ENCODE measurements at places on chromosomes 6 and 20.

DNA sequence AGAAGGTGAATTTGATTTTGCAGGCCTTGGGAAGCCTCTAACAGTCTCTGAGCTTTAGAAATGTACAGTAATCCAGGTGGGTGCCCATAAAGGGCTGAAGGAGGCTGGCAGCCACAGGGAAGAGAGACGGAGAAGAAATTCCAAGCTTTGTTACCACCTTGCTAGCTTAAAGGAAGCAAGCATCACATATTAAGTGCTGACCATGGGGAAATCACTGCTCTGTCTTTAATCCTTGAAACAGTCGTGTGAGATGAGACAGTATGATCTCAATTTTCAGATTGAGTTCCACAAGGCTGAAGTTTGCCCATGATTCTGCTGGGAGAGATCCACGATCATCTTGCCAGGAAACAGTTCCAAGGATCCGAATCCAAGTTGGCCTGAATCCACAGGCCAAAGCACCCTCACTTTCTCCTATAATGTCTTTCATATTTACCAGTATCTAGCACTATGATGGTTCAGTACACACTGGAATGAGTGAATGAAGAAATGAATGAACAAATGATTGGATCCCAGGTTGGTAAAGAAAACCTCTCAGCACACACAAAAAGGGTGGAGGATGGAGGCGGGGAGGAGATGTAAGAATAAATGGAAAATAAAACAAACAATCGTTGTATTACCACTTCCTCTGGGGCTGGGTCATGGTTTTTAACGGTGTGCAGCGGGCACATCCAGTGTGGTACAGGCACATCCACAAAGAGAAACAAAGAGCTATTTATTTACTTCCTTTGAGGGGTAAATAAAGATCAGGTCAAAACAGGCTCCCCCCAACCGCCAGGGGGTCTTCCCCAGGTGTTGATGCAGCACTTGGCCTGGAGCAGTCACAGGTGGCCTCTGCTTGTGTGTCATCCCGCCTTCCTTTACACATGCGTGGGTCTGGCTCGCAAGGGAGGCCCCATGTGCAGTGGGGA is 28.2 kb upstream of the TAF8 start:
- no peak for DNase-seq

DNA sequence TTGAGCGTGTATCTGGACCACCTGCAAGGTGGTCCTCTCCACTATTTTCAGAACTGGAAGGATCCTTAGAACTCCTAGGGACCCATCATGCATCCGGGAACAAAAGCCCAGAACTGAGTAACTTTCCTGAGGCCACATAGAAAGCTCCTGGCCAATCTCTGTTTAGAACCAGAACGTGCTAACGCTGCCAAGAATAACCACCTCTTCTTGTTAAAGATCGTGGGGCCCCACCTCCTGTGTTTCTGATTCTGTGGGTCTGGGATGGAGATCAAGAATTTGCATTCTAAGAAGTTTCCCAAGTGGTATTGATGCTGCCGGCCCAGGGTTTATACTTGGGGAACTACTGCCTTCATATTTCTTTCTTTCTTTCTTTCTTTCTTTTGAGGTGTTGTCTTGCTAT is 13.3 kb downstream of the CD40 start:
- DNase-seq = peak; percentile 40

- no peak for DNase-seq
Measured at GRCh38 chr20:59352541-59352940, 52.1 kb downstream of the EDN3 start.

GRCh38 chr20:50186151-50186885 is 4.3 kb upstream of the CEBPB start:
- peak; percentile 86 for DNase-seq

DNA sequence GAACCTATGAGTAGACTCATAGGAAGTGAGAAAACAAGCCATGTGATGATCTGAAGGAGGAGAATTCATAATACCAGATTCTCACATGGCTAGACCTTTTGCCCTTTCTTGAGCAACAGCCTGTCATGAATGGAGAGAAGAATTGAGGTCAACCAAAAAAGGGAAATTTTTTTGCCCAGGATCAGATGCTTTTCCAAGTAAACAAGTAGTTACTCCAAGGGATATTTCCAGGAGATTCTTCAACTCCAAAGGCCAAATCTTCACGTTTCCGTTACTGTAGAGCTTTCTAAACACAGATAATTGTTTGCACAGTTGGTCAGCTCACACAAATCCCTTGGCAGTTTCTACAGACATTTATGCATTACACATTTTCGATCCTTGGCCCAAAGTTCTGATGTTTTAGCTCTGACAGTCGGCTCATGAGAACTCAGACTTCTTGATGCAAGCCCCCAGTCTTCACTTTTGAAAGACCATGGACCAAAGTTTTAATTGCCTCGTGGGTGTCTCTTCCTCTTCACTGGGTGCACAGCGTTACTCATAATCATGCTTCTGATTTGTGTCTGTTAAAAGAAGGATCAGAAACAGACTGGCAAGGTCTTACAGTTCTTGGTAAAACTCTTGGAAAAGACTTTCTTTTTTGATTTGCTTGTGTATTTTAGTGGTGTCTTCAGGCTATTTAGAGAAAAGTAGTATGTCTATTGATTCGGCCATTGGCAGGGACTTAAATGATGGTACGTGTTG is 115.0 kb downstream of the TSHZ2 start:
- DNase-seq = peak; percentile 43

DNA sequence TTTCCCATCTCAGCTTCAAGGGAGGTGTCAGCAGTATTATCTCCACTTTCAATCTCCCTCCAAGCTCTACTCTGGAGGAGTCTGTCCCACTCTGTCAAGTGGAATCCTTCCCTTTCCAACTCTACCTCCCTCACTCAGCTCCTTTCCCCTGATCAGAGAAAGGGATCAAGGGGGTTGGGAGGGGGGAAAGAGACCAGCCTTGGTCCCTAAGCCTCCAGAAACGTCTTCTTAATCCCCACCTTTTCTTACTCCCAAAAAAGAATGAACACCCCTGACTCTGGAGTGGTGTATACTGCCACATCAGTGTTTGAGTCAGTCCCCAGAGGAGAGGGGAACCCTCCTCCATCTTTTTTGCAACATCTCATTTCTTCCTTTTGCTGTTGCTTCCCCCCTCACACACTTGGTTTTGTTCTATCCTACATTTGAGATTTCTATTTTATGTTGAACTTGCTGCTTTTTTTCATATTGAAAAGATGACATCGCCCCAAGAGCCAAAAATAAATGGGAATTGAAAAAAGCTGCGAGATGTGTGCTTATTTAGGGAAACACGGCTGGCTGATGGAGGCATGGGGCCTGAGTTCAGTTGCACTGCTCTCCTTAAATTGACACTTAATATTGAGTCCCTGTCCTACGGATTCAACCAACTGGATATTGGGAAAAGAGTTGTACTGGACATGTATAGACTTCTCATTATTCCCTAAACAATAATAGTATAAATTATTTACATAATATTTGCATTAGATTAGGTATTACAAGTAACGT is 4.9 kb downstream of the TUBB start:
- DNase-seq = peak; percentile 64

DNA sequence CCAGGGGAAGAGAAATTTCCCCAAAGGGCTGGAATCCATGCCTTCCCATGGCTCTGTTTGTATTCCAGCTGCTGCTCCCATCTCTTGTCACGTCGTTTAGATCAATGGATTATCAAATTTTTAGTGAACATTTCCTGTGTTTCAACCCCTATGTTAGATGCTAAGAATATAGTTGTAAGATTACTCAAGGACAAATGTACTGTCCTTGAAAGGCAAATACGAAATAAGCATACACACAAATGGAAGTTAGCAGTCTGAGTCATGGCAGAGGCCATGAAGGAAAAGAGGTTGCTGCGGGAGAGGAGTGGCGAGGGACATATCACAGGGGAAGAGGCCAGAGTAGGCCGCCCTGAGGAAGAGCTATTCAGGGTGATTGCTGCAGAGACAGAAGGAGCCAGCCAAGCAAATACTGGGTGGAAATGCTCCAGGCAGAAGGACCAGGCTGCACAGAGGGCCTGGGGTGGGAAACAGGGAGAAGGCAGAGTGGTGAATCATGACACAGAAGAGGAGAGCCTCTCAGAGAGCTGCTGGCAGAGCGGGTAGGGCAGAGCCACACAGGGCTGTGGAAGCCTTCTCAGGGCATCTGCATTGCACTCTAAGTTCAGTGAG is 219.2 kb upstream of the LRFN2 start:
- peak; percentile 63 for DNase-seq

- DNase-seq = no peak
Measured at GRCh38 chr6:160979061-160979708, 12.4 kb upstream of the MAP3K4 start.

- DNase-seq = no peak
Measured at GRCh38 chr20:17490501-17490900, 40.7 kb downstream of the BFSP1 start.

DNA sequence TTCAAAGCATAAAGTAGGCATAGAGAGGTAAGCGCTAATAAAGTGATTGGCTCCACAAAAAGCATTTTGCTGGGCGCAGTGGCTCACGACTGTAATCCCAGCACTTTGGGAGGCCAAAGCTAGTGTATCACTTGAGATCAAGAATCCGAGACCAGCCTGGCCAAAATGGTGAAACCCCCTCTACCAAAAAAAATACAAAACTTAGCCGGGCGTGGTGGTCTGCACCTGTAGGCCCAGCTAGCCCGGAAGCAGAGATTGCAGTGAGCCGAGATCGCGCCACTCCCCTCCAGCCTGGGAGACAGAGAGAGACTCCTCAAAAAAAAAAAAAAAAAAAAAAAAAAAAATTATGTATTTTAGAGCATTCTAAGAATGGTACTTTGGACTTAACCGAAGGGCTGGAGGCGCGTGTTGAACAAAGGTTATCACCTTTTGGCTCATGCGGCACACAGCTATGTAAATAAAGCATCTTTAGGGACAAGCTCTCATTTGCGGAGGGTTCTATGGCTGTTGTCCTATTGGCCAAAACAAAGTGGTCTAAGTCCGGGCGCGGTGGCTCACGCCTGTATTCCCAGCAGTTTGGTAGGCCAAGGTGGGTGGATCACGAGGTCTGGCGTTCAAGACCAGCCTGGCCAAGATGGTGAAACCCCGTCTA is 17.4 kb downstream of the HFE start:
- peak; percentile 60 for DNase-seq

GRCh38 chr6:137926207-137926731 is 59.2 kb downstream of the TNFAIP3 start:
- DNase-seq = peak; percentile 93

GRCh38 chr20:46277602-46278001 is 30.7 kb downstream of the CDH22 start:
- DNase-seq = no peak

GRCh38 chr20:11231742-11232648 is 558.2 kb upstream of the JAG1 start:
- DNase-seq = peak; percentile 18

DNA sequence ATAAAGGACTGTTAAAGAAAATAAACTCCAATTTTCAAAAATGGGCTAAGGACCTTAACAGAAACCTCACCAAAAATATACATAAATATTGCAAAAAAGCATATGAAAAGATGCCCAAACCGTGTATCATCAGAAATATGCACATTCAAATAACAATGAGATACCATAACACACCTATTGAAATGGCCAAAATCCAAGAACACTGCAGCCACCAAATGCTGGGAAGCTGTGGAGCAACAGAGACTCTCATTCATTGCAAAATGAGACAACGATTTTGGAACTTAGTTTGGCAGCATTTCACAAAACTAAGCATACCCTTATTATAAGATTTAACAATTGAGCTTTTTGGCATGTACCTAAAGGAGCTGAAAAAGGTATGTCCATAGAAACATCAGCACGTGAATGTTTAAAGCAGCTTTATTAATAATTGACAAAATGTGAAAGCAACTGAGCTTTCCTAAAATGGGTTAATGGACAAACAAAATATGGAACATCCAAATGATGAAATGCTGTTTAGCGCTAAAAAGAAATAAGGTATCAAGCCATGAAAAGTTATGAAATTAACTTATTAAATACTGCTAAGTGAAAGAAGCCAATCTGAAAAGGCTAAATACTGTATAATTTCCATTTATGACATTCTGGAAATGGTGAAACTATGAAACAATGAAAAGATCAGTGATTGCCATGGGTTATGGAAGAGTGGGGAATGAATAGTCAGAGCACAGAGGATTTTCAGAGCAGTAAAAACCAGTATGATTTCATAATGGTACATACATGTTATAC is 592.6 kb upstream of the ADGRB3 start:
- no peak for DNase-seq

DNA sequence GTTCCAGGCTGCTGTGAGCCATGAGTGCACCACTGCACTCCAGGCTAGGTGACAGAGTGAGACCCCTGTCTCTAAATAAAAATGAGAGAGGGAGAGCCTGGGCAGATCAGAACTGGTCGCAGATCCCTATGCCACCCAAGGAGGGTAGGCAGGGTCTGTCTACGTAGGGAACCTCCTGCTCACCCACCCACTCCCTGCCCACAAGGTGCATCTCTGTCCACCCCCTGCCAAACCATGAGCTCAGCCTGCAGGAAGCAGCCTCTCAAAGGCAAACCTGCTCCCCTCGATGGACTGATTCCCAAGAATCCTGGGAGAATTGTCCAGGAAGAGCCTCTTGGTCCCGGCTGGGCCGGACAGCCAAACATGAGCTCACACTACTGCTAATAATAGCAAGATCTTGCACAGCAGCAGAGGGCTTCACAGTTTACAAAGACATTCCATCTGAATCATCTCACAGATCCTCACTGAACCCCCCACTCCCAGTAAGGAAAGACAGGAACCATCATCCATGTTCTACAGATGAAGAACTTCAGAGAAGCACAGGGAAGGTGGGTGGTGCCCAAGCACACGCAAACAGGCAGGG is 27.8 kb upstream of the TLDC2 start:
- DNase-seq = peak; percentile 90

DNA sequence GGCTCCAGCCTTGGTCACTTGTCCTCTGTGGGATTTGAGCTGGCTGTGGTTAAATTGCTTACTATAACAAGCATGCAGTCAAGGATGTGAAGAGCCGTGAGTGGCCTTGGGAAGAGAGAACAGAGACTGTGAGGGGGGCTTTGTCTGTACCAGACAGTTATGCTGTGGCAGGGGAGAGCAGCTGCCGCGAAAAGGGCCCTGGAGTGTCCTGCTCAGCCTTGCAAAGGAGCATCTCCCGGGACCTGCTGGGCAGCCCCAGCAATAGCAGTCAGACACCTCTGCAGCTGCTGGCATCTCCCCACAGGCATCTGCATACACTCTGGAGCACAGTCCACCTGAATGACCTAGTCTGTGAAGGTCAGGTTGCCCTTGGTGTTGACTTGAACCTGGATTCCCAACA is 6.3 kb downstream of the EBF4 start:
- no peak for DNase-seq

DNA sequence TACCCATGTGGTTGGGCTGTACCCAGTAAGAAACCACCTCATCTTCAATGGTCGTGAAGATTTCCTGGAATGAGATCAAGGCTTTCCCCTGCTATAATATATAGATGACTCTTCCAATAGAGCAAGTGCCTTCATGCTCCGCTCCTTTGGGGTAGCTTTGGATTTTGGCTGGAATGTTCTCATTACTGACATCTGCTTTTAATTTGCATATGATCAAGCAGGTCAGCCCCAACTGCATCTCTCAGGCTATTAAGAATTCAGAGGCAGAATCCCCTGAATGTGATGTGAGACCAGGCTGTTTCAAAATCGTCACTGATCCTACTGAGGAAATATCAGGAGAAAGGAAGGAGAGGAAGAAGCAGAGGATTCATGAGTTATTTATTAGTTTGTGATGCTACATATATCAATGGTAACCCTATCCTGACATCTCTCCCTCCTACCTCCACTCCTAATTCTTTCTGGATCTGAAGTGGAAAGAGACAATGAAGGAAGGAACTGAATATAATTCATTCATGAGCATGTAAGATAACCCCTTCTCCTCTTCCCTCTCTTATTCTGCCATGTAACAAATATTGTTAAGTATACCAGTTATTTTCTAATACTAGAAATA is 47.6 kb upstream of the FUCA2 start:
- DNase-seq = no peak
